ENCODE measurements at places on chromosomes 5 and 9. TPM values are rescaled to one million over a fixed set of nuclear protein-coding genes. Genes with fewer than 3 reads are reported as not detected.

DNA sequence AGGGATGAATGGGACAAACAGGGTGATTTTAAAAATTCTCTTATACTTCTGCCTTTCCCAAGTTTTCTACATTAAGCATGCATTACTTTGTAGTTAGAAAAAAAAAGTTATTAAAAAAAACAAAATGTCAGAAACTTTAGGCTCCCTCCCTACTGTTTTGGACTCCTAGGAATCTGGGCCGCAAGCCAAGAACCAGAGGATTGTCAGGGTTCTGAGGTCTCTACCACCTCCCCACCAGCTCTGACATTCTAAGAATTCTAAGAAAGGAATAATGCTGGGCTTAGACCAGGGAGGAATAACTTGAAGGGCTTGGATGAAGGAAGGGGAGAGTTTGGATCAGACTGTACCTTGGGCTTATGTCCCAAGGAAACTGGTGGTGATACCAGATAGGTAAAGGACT is 1.1 kb upstream of the ARHGEF39 start:
- DNase-seq = no peak

DNA sequence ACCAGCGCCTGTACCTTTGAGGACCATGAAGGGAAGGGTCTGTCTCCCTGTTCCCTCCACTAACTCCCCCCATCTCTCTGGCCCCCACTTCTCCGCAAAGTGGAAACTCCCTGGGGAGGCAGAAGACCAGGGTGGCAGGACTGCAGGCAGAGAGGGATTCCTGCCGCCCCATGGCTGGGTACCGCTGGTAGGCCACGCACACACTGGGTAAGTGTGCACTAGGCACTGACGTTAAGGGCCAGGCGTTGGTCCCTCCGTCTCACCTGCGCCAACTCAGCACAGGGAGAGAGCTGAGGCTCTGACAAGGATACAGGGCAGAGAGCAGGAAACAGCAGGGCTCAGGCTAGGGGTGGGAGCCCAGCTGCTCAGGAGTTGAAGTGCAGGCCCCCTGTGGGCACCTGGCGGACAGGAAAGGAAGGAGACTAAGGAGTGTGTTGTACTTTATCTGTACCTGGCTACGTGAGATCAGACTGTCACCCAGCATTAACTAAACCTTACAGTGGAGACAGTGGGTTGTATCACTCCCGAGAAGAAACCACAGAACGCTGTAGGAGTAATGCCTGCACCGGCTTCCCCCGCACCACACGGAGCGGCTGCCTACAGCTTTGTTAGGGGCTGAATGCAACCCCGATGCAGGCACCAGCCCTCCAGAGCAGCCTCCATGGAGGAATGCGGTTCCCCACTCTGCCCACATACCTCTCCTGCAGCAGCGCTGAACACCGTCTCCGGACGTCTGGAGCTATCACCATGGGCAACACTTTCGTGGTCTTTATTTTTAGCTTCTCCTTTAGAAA is 34.2 kb upstream of the CLPTM1L start:
- no peak for DNase-seq

The KCNV2 gene
- total RNA-seq = not detected

The PCDHB2 gene
- total RNA-seq = not detected

All from activated CD4-positive, alpha-beta T cell treated with anti-CD3 and anti-CD28 coated beads, Interleukin-2, amount 10 ng/mL, durations not matched to agents 7 days and 5 days (primary cell).